ENCODE measurements at places on chromosomes 11 and 22.
A peak's percentile ranks its signal among the peaks of the same experiment; 100 is the strongest.

DNA sequence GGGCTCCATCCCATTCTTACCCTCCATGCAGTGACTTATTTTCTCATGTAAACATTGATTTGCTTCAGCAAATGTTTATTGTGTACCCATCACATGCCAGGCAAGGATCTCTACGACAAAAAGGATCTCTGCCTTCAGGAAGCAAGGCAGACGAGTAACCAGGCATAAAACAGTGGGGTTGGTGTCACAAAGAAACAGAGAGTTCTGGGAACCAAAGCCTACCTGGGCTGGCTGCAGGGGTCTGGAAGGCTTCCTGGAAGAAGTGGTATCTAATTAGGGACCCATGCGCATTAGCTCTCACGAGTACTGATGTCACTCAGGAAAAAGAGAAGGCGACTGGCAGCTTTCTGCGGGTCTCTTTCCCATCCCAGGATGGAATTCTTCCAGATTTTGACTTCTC lies 44.5 kb downstream of the KIAA1671 start:
- no peak for DNase-seq

DNA sequence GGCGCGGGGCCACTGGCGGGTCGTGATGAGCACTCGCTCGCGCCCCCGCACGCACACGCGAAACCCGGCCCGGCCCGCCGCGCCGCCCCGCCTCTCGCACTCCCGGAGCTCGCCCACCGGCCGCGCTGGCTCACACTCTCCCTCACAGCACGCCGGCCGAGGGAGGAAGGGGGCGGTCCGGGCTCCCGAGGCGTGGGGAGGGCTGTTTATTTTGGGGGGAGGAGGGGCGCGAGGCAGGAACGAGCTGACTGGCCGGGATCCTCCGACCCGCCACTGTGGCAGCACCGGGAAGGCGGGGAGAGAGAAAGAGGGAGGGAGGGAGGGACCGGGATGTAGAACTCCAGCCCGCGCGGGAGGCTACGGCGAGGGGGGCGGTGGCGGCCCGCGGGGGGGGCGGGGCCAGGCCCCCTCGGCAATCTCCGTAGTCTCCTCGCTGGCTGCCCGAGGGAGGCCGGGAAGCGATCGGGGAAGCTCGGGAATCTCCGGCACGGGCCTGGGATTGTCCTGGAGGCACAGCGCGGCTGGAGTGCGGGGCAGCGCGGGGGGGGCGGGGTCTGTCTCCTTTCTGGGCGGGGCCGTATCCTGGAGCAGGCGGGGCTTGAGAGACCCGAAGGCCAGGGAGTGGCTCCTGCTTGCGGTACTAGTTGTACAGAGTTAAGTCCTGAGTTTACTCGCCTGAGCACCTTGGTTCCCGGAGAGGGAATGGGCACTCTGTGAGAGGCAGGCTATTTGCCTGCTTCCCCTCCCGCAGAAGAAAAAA lies at the start of gene RBFOX2:
Gene RBFOX2 (minus strand): TSS at position 179 of the 760 bp plus-strand sequence. CDS start 399 bp downstream, outside the sequence.
- peak; percentile 53 for DNase-seq

DNA sequence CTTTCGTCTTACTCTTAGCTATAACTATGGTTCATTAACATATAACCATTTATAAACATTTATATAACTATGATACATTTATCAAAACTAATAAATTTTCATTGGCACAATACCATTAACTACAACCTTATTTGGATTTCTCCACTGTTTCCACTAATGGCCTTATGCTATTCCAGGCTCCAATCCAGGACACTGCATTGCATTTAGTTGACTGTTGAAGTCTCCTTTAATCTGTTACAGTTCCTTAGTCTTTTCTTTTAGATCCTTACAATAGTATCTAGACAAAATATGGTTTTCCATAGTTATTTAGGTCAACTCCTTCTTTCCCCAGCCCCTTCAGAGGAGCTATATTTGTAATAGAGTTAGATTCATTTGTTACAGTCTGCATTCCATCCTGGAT lies 47.2 kb downstream of the CCDC34 start:
- no peak for DNase-seq

DNA sequence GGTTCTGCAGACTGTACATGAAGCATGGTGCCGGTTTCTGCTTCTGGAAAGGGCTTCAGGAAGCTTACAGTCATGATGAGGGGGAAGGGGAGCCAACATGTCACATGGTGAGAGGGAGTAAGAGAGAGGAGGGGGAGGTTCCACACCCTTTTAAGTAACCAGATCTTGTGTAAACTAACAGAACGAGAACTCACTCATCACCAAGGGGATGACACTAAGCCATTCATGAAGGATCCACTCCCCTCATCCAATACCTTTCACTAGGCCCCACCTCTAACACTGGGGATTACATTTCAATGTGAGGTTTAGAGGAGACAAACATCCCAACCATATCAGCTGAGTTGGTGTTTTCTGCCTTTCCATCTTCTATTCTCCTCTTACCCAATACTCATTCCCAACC lies 83.5 kb downstream of the BDNF start:
- DNase-seq: no peak

GRCh38 chr11:124302347-124303125 lies 11.2 kb downstream of the OR8D1 start:
- DNase-seq: no peak

DNA sequence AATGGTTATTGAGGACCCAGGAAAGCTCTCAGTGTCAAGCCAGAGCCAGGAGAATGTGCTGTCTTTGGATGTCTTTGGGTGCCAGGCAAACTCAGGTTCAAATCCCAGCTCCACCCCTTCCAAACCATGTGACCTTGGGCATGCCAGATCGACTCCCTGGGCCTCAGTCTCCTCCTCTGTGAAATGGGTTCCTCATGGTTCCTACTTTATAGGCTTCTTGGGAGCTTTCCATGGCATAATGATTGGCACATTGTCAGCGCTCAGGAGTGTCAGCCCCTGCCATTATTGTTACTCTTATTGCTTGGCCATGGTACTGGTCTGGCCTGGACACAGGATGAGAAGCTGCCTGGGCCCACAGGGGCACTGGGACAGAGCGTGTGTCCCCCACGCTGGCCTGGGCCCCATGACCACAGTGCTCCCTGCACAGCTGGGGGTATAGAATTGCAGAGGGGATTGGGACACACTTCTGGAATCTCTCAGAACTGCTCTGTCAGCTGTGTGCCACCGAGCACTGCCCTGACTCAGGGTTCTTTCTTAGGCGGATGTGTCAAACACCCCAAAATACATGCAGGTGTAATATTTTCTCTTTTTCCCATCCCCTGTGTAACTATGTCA lies 37.6 kb upstream of the CRYBB3 start:
- no peak for DNase-seq

DNA sequence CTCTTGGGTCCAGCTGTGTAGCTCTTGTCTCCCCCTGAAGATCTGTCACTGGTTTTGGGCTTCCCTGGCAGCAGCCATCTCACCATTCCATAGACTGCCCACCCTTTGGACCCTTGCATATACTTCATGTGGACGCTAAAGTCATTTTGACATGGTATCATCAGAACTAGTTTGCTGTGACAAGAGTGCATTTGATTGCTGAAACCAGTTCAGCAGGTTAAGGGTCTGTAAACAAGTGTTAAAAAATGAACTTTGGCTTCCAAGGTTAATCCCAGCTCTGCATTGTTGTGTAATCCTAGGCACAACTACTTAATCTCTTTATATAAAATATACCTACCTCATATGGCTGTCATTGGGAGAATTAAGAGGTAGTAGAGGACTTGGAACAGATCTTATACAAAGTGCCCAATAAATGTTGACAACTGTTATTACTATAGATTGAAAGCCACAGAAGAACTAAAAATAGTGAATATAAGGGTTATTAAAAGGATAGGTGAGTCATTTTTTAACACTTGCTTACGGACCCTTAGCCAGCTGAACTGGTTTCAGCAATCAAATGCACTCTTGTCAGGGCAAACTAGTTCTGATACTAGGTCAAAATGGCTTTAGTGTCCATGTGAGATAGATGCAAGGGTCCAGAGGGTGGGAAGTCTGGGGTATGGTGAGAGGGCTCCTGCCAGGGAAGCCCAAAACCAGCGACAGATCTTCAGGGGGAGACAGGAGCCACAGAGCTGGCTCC lies 29.4 kb downstream of the CCDC90B start:
- no peak for DNase-seq

DNA sequence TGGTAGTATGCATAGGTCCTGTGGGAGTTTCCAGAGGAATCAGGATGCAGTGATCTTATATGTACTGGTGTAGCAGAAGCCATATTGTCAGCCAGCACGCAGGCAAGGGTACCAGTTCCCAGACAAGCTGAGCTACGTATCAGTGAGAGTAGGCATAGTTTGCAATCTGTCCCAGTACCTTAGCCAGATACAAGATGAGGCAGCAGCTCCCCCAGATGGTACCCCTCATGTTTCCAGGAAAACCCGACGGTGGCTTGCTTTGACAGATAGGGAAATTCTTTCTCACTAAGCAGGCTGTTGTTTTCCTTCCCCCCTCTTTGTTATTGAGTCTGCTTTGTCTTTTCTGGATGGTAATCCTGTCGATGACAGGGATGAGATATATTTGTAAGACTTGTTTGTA lies 109.7 kb upstream of the RRM1 start:
- no peak for DNase-seq

GRCh38 chr22:50576806-50577696 lies 1.2 kb downstream of the CPT1B start:
- DNase-seq: no peak

DNA sequence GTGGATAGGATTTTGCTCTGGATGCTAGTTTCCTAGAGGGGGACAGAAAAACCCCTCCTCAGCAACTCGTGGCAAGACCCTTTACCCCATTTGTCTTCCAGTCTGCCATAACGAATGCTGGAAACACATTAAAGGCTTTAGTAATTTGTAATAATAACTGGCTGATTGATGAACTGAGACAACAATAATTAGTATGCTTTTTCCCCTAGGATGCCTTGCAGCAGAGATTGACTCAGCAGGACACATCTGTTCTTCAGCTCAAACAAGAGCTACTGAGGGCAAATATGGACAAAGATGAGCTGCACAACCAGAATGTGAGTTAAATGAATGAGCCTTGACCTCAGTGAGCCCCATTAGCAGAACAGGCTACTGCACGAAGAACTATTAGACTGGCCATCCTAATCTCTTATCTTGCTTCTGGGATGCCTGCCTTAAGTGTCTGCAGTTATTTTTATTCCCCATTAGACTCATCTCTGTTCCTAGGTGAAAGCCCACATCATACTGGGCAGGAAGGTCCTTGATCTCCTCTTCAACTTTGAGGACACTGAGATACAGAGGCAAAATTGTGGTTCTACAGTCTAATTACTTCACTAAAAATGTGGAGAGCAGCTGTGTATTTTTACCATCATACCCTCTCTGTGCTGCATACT lies 32.9 kb upstream of the DLAT start:
- DNase-seq: no peak

DNA sequence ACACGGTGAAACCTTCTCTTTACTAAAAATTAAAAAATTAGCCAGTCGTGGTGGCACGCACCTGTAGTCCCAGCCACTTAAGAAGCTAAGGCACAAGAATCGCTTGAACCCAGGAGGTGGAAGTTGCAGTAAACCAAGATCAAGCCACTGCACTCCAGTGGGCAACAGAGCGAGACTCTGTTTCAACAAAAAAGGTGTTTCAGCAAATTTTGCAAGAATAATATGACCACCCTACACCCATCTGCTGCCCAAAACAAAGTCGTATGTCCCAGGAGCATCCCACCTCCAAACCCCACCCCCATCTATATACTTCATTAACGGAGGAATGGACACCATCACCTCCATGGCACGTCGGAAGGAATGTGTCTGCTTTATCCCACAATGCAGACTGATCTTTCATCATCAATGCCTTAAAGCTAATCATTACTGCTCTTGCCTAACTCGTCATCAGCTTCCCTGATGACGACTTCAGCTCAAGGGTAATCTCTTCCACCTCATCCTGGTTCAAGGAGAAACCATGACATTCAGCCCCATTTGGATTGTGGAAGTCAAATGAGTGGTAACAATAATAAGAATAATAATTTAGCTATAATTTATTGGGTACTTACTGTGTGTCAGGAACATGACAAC lies 34.1 kb downstream of the SCGB1A1 start:
- no peak for DNase-seq

DNA sequence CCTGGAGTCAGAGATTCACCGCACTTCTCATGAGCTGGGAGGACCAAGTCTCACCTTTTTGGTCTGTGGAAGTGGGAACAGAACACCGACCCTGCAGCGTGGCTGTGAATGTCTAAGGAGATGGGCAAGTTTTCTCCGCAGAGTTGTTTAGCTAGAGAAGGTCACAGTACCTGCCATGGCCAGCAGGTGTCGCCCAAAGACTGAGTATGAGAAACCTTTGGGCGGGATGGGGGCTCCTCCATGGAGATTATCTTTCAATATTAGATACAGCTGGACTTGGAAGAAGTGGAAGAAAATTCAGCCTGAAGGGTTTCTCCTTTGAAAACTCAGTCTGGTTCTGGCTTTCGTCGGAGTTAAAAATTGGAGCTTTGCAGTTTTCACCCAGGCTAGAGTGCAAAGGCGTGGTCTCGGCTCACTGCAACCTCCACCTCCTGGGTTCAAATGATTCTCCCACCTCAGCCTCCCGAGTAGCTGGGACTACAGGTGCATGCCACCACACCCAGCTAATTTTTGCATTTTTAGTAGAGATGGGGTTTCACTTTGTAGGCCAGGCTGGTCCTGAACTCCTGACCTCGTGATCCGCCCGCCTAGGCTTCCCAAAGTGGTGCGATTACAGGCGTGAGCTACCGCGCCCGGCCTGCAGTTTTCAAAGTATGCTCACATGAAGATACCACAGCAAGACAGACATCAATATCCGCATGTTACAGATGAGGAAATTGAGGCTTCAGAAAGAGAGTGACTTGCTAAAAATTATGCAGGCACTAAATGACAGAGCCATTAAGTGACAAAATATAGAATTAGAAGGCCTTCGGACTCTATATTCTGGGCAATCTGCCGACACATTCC lies 10.7 kb upstream of the DSCAML1 start:
- DNase-seq: peak; percentile 78

DNA sequence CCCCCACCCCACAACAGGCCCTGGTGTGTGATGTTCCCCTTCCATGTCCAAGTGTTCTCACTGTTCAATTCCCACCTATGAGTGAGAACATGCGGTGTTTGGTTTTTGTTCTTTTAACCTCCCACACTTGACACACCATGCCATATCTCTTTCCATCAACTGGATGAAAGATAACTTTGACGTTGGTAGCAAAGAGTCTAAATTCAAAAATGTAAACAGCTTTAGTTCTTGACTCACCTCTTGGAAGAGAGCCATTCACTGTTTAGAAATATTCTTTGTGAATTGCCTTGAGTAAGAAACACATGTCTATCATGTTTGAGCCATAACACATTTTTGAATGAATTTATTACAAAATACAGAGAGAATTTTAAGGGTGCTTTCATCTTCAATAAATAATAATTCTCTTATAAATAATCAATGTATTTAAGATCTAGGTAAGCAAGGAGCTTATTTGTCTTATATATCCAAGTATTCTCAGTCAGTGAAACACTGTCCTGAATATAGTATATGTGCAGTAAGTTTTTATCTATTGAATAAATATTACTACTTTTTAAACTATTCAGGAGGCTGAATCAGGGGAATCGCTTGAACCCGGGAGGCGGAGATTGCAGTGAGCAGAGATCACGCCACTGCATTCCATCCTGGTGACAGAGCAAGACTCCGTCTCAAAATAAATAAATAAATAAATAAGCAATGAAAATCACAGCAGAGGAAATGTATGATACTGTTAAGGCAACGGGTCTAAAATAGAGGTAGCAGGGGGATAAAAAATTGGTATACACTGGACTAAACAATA lies 6.7 kb downstream of the CARD18 start:
- DNase-seq: no peak

- no peak for DNase-seq
These were observed 69.7 kb upstream of the BMAL1 start for GRCh38 chr11:13207665-13208594.

- no peak for DNase-seq
These were observed 65.4 kb downstream of the SMIM38 start for GRCh38 chr11:69221086-69221485.
